Stimulated activated CD8-positive, alpha-beta memory T cell treated with anti-CD3 and anti-CD28 coated beads, Interleukin-4, amount 100 ng/mL, for 24 hours (primary cell): ENCODE measurements at places on chromosomes 12 and 14.

DNA sequence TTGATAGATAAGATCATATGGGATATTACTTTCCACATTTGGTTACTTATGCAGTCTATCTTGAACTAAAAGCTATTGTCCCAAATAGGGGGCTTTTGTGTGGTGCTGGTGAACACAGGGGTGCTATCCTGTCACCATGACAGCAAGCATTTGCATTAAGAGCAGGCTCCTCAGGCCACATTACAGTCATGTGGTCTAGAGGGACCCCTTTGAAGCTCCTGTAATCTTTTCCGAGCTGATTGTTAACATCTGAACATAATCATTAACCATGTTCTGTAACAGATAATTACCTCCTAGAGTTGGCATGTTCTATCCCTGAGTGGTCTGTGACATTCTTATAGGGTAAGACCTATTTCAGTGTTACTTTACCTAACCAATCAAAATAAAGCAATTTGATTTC is 178.8 kb downstream of the KTN1 start:
- no peak for DNase-seq

GRCh38 chr12:57213763-57214397 is 2.7 kb upstream of the NXPH4 start:
- no peak for DNase-seq

DNA sequence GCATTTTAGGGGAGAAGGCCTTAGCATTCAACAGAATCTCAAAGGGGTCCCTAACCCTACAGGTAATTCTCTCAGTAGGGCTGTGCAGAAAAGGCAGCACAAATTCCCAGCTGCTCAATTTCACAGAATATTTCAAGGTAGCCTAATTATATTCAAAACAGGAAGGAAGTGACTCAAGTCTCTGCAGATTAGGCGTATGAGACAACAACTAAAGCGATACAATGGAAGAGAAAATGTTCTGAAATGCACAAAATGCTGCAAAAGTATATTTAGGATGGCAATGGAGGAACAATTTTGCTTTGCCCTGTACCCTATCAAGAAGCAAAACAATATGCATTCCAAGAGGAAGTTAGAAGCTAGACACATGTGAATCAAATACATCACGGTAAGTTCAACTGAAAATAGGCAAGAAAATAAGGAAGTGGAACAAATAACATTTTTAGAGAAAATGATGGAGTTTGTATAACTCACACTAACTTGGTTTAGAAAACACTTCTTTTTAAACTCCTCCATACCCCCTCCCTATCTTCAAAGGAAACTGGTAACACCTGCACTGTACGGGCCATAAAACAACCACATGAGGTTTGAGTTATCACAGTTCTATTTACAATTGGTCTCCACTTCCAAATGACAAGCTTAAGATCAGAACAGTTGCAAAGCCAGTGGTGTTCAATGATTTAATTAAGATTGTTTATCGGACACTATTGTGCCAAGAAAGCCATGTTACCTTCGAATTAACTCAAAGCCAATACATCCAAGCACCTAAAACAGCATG is 1.6 kb downstream of the GIT2 start:
- no peak for DNase-seq

GRCh38 chr14:69281450-69282169 is 21.7 kb downstream of the GALNT16 start:
- no peak for DNase-seq

DNA sequence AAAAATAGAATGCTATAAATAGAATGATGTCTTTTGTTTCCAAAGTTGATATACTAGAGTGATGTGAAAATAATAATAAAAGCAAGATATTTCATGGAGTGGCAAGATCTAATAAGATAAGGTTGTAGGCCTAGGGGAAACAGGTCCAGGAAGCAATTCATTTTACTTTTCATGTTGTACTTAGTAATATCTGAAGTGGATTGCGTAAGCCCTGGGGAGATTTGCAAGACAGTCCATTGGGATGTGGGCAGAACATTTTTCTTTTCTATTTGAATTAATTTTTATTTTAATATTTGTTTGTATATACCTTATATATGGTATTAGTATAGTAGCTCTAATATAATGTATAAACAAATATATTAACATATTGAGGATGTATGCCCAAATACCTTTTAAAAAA is 7.5 kb downstream of the NUBPL start:
- no peak for DNase-seq

- DNase-seq = no peak
Observed at GRCh38 chr14:61671082-61671481, 24.2 kb upstream of the HIF1A start.

- no peak for DNase-seq
Observed at GRCh38 chr12:51208016-51208660, 9.7 kb downstream of the POU6F1 start.

- peak; percentile 63 for DNase-seq
Observed at GRCh38 chr14:94036313-94037167, 10.4 kb downstream of the OTUB2 start.

GRCh38 chr14:101217080-101217463 is 313.6 kb upstream of the RTL1 start:
- DNase-seq = no peak

DNA sequence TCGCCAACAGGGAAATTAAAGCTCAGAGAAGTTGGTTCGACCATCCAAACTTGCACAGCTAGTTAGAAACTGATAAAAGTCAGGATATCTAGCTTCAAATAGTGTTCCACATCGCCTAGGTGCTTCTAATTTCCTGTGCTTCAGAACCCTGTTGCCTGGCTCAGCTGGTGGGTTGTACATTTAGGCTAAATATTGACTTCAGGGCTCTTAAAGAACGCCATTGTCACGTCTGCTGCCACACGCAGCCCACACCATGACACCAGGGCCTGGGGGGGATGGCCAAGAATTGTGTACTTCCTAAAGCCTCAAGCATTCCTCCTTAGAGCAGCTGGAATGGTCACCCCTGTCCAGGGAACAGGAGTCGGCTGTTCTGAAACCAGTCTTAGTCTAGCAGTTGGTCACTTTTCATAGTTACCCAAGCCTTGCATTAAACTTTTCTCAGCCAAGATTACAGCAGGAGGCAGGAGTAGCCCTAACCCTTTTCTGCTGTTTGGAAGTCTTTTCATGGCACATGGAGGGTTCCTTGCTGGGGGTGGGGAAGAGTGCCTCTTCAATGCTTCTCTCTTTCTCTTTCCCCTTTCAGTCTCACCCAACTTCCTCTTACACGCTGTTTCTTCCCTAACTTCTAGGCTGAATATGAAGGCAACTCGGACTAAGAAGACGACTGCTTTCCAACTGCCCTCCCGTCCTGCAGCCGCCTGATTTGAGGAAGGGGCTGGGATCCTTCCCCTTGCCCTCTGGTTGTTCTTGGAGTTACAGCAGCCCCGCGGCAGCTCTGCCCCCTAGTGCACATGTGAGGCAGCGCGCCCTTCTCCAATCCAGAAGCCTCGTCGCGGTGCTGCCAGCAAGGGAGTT is 17.1 kb downstream of the FOS start:
- DNase-seq = peak; percentile 66

- no peak for DNase-seq
Observed at GRCh38 chr14:67557118-67557517, 24.0 kb downstream of the PLEKHH1 start.

GRCh38 chr14:88868558-88869159 is 44.2 kb downstream of the TTC8 start:
- DNase-seq = no peak

DNA sequence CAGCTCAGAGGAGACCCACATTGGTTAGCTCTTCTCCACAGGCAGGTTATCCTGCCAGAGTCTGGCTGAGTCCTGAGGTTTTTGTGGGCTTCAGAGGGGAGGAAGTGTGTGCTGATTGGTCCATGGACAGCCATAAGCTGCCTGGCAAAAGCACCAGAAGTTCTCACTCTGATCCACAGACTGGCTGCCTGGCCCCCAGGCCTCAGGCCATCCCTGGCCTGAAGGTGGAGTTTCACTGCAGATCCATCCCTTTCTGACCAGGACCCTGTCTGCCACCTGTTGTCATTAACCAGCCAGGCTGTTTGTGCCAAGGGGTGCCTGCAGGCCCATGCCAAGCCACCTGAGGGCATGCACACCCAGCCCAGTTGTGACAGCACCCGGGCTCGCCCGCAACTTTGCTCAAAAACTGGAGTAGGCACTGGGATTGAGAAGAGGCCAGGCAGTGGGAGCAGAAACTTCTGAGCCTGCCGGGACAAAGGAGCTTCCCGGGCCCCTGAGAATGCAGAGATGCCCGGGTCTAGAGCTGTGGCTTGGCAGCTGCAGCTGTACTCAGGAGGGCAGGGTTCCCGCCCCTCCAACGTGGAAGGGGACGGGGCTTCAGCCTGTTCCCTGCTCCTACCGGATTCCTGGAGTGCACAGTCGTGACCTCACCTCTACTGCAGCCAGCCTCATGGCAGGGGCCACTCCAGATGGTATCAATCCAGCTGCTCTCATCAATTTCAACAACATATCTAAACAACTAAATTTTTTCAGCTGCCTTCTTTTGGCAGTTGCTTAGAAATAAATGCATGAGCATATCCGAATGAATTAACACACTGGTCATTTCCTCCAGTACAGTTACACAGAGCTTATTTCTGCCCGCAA is 1277.3 kb downstream of the SLC16A7 start:
- DNase-seq = no peak

DNA sequence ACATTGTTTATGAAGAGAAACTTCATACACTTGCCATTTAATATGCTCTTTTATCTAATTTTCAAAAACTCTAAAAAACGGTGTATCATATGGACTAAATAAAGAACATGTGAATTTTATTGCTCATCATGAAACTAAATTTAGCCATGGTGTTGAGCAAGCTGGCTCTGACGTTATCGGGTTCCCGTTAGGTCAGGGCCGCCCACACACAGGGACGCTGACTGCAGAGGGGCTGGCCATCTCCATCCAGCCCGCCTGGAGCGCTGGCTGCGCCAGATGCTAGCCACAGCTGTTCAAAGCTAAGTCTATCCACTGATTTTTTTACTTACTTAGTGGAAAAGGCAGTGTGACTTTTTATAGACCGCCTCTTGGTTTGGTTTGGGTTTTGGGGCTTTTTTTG is 36.5 kb upstream of the DYNC1H1 start:
- DNase-seq = no peak

DNA sequence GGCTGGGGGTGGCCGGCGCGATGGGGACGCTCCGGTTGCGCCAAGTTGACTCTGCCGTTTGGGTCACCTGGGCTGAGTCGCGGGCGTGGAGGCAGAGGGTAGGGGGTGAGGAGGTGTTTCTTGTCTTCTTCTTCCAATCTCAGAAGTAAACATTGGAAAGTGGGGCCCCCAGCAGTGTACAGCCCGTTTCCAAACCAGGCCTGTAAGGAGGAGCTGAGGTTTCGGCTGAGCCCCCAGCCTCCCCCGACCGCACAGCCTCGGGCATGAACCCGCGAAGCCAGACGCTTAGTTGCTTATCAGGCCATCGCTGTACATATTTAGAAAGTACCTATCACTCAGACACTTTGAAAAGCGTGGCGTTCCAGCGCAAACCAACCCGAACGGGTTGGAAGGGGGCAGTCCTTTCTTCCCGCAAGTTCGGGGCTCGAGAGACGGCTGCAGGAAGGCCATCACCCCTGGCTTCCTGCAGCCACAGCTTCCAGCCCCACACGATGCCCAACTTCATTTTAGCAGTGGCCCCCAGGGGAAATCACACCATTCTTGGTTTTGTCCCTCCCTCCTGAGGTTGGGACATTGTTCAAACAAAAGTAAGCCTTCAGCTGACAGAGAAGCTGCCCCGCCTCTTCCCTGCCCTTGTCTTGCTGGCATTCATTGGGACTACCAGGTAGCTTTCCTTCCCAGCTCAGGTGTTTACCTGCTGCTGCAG is 164.1 kb downstream of the ZFP36L1 start:
- DNase-seq = no peak

- no peak for DNase-seq
Observed at GRCh38 chr12:15697201-15697600, 92.0 kb downstream of the EPS8 start.

DNA sequence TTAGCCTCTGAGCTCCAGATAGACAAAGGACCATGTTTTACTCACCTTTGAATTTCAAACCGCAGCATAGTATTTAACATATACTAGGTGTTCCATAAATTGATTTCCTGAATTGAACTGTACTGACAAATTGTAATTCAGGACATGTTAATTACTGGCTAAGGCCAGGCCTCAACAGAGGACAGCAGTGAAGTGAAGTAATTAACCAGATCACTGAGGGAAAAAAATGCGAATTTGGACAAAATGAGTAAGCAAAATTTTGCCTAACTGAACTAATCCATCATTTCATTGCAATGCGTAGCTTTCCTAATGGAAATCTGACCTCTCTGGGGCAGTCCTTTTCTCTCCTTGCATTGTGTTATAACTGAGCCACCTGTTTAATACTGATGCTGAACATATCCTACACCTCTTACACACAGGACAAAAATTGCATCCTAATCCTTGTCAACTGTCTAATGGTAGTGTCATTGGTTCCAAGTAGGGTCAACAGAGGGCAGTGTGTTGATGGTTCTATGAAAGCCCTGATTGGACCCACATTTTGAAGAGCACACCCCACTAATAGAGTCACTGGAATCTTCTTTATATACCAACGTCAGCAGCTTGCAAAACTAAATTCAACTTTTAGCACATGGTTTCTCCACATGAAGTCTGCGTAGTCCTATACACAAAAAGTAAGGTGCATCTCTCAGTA is 148.4 kb downstream of the SLC25A21 start:
- no peak for DNase-seq

GRCh38 chr14:38209572-38210557 is 2.2 kb downstream of the SSTR1 start:
- DNase-seq = no peak

DNA sequence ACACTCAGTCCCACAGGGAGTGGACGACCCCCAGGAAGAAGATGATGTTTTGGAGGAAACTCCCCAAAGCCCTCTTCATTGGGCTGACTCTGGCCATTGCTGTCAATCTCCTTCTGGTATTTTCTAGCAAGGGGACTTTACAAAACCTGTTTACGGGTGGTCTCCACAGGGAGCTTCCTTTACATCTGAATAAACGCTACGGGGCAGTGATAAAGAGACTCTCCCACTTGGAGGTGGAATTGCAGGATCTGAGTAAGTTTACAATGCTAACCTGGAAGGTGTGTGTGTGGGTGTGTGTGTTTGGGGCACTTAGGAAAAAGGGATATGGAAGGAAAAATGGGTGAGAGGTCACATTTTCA is 416 bp downstream of the GALNT8 start:
- no peak for DNase-seq

DNA sequence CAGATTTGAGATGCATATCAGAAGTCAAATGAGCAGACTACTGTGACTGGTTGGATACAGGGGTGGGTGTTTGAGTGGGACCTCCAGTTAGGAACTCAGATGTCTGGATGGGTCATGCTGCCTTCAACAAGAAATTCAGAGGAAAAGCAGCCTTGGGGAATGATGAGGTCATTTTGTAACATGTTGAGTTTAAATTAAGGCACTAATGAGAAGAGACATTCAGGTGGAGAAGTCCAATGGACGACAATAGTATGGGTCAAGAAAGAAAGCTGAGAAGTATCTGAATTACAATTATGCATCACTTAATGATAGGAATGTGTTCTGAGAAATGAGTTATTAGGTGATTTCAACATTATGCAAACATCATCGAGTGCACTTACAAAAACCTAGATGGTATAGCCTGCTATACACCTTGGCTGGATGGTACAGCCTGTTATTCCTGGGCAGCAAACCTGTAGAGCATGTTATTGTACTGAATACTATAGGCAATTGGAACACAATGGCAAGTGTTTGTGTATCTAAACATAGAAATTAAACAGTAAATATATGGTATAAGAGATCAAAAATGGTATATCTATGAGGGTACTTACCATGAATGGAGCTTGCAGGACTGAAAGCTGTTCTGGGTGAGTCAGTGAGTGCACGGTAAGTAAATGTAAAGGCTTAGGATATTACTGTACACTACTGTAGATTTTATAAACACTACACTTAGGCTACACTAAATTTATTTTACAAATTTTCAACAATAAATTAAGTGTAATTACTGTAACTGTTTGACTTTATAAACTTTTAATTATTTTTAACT is 414.7 kb downstream of the RAD51B start:
- no peak for DNase-seq

GRCh38 chr14:65070471-65070976 is 31.8 kb downstream of the MAX start:
- DNase-seq = no peak
